Aorta (tissue), 5 donors: ENCODE measurements at places on chromosomes 7 and 10.
A peak's percentile ranks its signal among the peaks of the same experiment; 100 is the strongest.

GRCh38 chr7:158366346-158366745 is 221.3 kb downstream of the PTPRN2 start:
- DNase-seq = peak; percentile 60

GRCh38 chr7:157662981-157663716 is 326.3 kb downstream of the DNAJB6 start:
- no peak for DNase-seq

DNA sequence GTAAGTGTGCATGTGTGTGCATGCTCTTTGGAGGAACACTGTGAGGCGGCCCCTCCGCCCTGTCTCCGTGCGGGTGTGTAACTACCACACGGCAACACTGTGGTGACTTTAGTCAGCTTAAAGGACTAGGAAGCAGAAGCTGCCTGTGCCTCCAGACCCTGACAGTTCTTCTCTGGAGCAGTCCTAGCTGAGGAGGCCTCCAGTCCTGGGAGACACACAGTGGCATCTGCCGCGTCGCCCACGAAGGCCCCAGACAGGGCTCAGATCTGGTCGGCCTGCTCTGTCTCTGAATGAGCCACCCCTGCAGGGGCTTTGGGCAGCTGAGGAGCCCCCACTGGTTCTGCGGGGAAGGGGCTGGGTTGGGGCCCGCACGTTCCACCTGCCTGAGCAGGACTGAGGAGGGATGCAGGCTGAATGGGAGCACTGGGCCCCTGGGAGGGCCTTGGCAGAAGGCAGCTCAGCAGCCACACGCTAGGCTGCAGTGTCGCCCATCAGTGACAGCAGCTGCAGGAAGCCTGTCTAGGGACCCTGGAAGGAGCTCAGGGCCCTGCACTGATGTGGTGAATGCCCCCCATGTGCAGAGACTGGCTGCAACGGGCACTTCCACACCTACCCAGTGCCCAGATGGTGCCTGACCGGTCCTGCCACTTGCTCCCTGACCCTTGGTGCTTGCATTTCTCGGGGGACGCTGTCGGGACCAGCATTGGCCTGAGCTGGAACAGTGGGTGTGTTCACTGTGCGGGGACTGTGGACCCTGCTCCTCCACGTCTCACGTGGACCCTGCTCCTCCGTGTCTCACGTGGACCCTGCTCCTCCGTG is 27.3 kb upstream of the KNDC1 start:
- DNase-seq = peak; percentile 31

GRCh38 chr7:74467876-74468275 is 14.2 kb downstream of the GTF2IRD1 start:
- no peak for DNase-seq

- no peak for DNase-seq
Measured at GRCh38 chr10:128472196-128472595, 346.0 kb upstream of the MKI67 start.

GRCh38 chr10:102185811-102186527 is 33.8 kb downstream of the NOLC1 start:
- DNase-seq = no peak

DNA sequence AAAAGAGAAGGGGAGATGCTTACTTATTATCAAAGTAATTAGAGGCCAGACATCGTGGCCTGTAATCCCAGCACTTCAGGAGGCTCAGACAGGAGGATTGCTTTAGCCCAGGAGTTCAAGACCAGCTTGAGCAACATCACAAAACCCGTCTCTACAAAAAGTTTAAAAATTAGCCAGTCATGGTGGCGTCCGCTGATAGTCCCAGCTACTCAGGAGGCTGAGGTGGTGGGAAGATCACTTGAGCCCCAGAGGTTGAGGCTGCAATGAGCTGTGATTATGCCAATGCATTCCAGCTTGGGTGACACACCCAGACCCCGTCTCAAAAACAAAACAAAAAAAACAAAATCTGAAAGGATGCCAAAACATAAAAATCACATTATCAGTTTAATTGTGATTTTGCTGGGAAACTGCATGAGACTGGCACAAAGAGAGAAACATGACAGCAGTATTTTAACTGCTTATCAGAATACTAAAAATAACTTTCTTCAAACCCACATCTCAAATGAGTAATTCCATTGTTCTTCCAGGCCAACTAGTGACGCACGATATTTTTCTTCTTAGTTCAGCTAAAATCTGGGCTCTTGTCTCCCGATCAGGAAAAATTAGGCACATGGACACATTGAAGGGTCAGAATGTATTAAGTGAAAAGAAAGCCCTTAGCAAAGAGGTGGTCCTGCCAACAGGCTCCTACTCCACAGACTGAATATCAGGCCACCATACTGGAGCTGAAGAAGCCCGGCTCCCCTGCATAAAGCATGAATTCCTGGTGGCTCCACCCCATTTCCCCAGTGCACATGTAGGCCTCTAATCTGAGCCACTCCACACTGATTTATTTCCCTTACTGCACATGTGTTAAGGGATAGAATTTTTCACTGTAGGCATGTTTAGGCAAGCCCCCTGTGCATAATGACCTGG is 9.6 kb upstream of the CCM2 start:
- no peak for DNase-seq

DNA sequence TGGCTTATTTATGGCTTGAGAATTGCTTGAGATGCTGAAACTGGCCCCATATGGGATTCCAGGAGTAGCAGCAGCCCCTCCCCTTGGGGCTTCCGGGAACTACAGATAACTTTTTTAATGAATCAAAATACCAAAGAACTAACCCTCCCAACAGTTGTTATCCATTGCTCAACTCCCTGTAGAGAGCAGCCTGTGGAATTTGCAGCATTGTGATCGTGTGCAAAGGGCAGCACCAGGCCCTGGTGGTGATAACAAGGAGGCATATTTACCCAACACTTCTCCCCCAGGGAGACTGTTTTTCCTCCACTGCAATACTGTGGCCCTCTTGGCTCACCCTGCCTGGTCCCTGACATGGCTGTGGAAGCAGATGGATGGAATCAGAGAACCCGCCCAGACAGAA is 196.2 kb downstream of the PLXNA4 start:
- DNase-seq = no peak

DNA sequence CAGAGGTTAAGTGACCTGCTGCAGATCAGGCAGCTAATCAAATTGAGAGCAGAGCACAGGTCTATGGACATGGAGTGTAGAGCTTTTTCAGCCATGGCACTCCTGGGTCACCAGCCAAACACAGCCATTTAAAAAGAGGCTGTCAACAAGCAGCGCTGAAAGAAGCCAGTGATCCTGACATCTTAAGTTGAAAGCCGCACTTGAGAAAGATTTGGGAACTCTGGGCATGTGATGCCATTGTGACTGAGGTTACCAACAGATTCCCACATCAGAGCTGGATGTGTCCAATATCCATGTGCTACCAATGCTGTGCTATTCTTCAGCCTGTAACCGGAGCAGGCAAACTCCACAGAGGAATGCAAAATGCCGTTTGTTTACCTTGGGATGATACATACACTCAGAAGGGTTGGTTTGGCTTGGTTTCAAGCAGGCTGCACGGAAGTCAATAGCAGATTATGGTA is 56.2 kb upstream of the ABLIM1 start:
- no peak for DNase-seq

DNA sequence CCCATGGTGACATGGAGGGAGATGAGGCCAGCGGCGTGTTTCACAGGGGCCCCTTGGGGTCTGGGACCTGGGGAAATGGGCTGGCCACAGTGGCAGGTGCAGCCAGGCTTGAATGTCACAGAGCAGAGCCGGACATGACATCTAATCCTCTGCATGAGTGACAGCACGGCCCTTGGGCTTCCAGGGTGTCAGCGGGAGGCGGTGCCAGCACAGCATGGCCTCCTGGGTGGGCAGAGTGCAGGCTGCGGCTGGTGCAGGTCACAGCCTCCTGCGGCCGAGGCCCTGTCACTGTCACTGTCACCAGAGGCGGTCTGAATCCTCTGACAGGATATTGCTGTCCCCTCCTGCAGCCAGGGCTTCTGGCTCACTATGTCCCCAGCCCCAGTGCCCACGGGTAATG is 18.2 kb downstream of the BHLHA15 start:
- DNase-seq = no peak

DNA sequence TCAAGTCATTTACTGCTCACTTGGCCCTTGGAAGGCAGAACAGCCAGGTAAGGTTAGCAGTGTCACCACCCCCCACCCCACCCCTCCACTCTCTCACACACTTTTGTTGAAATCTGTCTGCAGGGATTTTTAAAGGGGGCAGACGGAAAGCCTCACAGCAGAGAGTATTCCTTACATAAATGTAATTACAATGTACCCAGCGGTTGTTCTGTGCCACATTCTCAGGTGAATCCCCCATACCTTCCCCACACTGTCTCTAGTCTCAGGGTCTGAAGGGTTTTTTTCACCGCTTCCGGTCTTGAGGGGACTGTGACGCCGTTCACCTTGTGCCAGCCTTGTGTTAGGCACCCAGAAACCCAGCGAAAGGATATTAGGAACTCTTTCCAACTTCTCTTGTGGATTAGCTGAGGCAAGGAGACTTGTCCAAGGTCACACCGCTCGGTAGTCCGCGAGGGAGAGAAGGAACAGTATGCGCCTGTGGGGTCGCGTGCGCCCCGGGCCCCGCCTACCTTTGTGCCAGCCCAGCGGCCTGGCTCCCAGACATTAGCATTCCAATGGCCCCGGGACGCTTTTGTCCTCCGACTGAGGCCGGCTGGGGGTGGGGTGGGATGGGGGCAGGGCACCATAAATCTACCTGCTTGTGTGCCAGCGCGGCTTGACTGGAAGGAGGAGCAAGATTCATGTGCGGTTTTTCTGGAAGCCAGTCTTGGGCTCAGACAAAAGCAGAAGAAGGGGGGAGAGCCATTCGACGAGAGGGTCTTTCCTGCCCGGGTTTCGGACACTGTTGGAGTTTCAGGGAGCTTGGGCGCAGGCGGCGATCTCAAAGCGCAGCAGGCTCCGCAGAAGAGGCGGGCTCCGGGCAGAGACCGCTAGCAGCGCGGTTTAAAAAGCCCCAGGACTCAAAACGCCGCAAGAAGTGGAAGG is 4.5 kb downstream of the NEUROG3 start:
- DNase-seq = no peak

DNA sequence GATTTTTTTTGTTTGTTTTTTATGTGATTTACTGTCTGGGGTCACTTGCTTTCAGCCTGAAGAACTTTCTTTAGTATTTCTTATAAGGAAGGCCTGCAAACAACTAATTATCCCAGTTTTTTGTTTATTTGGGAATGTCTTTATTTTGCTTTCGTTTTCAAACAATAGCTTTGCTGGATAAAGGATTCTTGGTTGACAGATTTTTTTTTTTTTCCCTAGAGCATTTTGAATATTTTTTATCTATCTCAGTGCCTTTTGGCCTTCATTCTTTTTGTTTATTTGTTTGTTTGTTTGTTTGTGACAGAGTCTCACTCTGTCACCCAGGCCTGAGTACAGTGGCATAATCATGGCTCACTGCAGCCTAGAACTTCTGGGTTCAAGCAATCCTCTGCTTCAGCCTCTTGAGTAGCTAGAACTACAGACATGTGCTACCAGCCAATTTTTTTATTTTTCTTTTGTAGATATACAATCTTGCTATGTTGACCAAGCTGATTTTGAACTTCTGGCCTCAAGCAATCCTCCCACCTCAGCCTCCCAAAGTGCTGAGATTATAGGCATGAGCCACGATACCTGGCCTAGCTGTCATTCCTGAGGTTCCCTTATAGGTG is 46.3 kb upstream of the FZD9 start:
- DNase-seq = no peak

DNA sequence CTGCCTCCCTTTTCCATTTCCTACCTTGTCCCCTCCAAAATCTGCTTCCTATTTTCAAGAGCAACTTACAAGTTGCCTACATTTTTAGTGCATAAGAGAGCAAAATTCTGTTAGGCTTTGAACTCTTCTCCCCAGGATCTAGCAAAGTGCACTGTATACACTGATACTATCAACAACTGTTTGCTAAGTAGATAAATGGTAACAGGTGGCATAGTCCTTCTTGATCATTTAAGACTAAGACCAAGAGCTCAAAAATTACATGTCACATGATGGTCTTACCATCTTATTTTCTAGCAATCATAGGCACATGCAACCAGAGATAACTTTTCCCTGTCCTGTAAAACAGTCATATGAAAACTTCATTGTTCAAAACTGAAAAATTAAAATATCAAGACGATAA is 16.2 kb downstream of the FAM3C start:
- no peak for DNase-seq

- no peak for DNase-seq
Measured at GRCh38 chr10:127570036-127570435, 20.9 kb downstream of the NPS start.

DNA sequence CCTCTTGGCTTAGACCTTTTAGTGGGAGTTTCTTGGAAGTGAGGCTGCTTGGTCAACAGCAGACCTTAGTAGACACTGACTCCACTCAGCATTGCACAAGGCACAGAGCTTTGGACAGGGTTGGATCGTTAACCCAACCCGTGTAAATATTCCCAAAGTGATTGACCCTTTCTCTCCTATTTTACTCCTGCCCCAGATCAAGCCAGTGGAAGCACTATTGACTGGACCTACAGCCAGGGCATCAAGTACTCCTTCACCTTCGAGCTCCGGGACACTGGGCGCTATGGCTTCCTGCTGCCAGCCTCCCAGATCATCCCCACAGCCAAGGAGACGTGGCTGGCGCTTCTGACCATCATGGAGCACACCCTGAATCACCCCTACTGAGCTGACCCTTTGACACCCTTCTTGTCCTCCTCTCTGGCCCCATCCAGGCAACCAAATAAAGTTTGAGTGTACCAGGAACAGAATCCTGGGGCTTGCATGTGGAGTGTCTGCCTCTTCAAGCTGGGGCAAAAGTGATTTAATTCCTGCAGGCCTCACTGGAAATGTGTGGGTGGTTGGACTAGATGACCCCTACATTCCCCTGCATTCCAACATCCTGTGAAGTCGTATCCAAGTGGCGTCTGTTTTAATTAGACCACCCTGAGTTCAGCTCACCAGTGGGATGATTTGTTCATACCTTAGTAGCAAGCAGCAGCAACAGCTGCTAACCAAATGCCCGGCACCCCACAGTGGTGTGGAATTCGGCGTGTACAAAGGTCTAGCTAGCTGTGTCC is 7.5 kb downstream of the CPA1 start:
- DNase-seq = no peak

DNA sequence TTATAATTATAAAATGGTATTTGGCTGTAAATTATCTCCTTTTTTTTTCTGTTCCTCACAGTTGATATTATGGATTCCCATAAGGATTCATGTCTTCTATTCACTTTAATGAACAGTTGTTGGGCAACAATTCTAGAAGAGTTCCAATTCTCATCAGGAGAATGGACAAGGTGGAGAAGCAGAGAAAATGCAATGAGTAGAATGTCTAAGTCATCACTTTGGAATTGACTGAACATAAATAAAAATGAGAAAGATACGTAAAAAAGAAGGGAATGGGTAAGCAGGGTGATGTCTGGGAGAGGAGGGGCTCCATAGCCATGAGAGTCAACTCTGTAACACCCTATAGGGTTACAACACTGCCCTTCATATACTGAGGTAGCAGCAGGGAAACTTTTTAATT is 1.8 kb upstream of the CAV2 start:
- DNase-seq = no peak
